Cardiac septum (tissue), 1 donor: ENCODE measurements at places on chromosomes 12 and 14.
A peak's percentile ranks its signal among the peaks of the same experiment; 100 is the strongest.

- DNase-seq: no peak
Measured at GRCh38 chr12:79874665-79875064, 60.2 kb downstream of the PPP1R12A start.

GRCh38 chr12:14999021-14999694, 26.3 kb downstream of the PDE6H start:
- no peak for DNase-seq

DNA sequence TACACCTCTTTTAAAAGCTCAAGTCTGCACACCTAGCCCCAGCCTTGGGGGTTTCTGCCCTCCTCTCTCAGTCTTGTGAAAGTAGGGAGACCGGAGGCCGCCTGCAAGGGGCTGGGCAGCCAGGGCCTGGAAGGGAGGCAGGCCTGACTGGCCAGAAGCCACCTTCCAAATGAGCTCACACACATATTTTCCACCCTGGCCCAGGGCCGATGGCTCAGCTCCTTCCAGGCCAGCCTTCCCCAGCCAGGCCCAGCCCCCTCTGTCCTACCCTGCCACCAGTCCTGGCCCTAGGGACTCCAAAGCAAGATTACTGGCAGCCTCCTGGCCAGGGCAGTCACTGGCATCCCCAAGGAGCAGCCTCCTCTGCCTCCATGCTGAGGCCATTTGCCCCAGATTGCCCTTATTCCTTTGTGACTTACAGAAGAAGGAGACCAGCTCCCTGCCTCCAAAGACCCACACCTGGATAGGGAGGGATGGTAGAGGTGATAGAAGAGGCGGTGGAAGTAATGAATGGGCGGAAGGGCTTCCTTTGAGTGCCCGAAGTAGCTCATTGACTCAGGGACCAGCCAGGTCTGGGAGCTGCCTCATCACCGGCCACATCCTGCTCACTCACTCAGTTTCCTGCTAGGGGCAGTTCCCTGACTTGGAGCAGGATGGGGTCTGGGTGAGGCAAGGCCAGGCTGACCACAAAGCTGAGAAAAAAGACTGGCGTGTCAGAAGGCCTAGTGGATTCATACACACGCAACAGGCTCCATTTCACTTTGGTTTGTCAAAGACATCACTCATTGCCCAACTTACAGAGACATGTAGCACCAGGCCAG, 14.8 kb downstream of the MMP14 start:
- DNase-seq: peak; percentile 93

DNA sequence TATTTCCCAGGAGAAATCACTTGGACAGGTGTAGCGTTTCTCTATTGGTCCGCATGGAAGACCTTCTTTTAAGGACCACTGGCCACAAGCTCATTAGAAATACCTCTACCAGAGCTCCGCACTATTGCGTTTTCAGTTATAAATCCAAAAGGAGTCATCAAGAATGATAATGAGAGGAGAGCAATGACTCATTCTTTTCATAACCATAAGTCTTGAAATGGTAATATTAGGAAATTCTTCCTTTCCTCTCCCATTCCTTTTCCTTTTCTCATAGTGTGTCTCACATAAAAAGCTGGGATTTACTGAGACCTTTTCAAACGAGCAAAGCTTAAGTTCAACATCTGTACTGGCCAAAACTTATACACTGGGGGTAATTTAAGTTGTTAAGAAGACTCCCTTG, 215.7 kb downstream of the CPNE8 start:
- DNase-seq: no peak

- DNase-seq: no peak
Measured at GRCh38 chr12:2792671-2793500, 1.9 kb upstream of the FKBP4 start.

DNA sequence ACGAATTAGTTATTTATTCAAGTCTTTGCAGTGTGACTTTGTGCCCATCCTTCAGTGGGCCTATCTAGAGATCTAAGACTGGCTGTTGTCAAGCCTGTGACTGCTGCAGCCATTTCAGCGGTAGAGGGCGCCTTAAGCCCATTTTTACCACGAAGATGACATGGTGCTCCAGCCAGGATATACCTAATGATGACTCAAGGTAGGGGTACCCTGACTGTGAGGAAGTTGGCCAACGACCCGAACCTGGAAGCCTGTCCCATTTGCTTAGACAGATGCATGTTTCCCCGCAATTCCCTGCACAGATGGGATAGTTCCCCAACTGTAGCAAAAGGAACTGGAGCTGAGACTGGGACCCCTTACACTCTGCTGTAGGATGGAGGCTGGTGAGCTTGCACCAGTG, 41.3 kb downstream of the RAB3IP start:
- DNase-seq: no peak

- no peak for DNase-seq
Measured at GRCh38 chr12:52059582-52060497, 8.6 kb downstream of the NR4A1 start.
